SK-MEL-5 (cell line): ENCODE measurements at places on chromosomes 16 and 17.
A peak's percentile ranks its signal among the peaks of the same experiment; 100 is the strongest.

DNA sequence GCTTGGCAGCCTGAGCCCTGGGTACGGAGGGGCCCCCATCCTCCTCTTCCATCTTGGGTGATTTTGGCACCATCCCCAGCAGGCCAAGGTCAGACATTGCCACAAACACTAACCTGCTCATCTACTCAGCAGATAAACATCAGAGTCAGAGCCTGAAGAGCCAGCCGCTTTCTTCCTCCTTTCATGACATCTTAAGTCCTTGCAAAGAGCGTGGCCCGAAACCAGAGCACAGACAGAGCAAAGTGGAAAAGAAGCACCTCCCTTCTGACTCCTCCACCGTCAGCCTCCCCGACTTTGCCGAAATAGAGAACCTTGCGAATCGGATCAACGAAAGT lies 60.4 kb upstream of the RPH3AL start:
- no peak for DNase-seq

DNA sequence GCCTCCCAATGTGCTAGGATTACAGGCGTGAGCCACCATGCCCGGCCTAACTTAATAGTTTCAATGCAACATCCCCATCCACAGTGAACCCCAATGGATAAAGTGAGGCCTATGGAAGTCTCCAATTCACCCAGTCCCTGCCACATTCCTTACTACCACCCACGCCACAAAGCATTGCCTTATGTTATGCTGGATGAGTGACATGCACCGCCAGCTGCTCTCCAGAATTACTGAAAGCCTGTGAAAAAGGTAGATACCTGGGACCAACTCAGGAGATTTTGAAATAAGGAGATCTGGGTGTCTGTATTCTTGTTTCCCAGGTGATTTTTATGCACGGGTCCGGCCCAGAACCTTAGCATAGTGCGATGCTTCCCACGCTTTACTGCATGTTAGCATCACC lies 16.9 kb upstream of the GAS7 start:
- no peak for DNase-seq

GRCh38 chr17:28324781-28325180 lies 5.8 kb downstream of the TMEM97 start:
- no peak for DNase-seq

DNA sequence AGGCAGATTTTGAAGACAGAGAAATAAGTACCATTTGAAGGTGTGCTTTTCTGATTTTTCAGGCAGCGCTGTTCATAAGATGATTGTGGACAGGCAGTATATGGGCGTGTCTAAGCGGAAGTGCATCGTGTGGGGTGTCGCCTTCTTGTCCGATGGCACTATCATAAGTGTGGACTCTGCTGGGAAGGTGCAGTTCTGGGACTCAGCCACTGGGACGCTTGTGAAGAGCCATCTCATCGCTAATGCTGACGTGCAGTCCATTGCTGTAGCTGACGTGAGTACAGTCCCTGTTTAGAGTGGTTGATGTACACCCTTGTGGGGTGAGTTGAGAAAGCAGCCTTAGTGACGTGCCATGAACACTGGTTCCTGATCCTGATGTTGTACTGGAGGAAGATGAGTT lies 10.7 kb downstream of the UTP4 start:
- DNase-seq, result peak; percentile 55

GRCh38 chr17:1709971-1710806 lies at the start of gene TLCD2:
Gene TLCD2, minus strand, starts transcription at chr17:1710377. Its CDS starts 135 bp downstream, at chr17:1710242.
- peak; percentile 58 for DNase-seq

DNA sequence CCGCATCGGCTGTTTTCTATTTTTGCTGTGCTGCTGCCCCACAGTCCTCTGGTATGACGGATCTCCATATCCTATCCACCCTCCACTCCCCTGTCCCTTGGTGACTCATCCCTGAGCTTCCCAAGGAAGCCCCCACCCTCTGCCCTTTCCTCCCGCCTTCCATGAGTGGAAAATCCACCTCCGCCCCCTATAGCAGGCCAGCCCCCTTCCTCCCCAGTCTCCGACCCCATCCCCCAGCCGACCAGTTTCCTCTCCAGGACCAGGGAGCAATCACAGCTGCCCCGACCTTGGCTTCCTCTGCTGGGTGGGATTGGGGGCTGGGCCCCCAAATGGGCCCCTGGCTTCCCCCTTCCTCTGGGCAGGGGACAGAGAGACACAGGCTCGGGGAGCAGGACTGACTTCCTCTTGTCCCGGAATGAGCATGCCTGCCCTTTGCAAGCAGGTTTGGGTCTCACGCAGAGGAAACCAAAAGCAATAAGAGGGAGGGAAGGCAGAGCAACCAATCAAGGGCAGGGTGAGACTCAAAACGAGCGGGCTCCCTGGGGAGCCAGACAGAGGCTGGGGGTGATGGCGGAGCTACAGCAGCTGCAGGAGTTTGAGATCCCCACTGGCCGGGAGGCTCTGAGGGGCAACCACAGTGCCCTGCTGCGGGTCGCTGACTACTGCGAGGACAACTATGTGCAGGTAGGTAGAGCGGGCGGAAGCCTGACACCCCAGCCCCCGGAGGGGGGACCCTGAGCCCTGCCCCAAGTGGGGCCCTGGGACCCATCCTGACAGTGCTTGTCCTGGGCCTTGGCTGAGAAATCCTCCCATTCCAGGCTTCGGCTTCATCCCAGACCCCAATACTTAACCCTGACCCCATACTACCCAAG lies at the start of the genes ABI3 and GNGT2:
Gene ABI3 (plus strand): TSS at position 550 of the 872 bp plus-strand sequence. CDS start 18 bp downstream, at position 568.
Gene GNGT2 (minus strand): TSS at position 417 of the 872 bp plus-strand sequence. CDS start 3,152 bp downstream, outside the sequence.
- DNase-seq, result no peak

DNA sequence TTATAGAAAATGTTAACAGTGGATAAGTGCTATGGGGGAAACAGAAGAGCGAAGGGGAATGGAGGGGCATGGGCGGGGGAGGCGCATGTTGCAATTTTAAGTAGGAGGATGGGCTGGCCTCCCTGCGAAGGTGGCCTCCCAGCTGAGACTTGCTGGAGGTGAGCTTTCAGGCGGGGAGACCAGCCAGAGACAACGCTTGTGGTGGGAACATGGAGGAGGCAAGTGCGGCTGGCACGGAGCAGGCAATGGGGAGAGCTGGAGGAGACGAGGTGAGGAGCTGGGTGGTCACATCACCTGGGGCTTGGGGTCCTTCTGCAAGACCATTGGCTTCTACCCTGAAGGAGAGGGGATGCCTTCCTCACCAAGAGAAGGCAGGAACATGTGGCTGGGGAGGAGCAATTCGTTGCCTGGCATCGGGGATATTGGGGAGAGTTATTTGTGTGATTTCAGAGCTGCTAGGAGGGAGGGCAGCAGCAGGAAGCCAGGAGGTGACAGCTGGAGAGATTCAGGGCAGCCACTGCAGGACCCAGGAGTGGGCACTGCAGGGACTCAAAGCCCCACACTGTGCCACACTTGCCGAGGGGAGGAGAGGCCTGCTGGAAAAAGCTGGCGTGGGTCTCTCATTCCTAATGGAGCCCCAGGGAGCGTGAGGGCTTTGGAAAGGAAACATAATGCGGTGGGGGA lies 34.4 kb downstream of the PMFBP1 start:
- no peak for DNase-seq

GRCh38 chr17:78322858-78323455 lies 36.9 kb downstream of the SOCS3 start:
- no peak for DNase-seq

GRCh38 chr16:70784692-70785555 lies 16.0 kb downstream of the VAC14 start:
- no peak for DNase-seq

- DNase-seq, result peak; percentile 11
These were observed 78.4 kb upstream of the NKD1 start for GRCh38 chr16:50469744-50470321.

- DNase-seq, result no peak
These were observed 2.6 kb upstream of the TMEM88 start for GRCh38 chr17:7852262-7852670.

DNA sequence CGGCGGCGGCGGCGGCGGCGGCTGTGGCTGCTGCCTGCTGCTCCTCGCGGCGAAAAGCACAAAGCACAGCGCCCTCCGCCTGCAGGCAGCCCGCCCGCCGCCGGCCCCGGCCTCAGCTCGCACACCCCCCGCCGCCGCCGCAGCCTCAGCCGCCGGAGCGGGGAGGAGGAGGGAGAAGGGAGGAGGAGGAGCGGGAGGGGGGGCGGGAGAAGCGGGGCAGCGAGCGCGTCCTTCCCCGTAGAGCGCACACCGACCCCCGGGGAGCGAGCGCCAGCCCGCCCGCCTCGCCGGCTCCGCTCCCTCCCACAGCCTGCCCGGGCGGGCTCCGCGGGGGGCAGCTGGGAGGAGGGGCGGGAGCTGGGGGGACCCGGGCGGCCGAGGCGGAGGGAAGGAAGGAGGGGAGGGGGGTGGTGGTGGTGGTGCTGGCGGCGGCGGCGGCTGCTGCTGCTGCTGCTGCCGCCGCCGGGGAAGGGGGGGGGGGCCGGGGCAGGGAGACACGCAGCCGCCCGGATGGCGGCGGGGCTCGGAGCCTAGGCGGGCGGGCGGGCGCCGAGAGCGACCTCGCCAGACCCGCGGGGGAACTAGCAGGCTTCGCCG lies at the start of gene UBTF:
Gene UBTF (minus strand): TSS at position 60 of the 597 bp plus-strand sequence. CDS start 1,446 bp downstream, outside the sequence.
- DNase-seq, result peak; percentile 47

DNA sequence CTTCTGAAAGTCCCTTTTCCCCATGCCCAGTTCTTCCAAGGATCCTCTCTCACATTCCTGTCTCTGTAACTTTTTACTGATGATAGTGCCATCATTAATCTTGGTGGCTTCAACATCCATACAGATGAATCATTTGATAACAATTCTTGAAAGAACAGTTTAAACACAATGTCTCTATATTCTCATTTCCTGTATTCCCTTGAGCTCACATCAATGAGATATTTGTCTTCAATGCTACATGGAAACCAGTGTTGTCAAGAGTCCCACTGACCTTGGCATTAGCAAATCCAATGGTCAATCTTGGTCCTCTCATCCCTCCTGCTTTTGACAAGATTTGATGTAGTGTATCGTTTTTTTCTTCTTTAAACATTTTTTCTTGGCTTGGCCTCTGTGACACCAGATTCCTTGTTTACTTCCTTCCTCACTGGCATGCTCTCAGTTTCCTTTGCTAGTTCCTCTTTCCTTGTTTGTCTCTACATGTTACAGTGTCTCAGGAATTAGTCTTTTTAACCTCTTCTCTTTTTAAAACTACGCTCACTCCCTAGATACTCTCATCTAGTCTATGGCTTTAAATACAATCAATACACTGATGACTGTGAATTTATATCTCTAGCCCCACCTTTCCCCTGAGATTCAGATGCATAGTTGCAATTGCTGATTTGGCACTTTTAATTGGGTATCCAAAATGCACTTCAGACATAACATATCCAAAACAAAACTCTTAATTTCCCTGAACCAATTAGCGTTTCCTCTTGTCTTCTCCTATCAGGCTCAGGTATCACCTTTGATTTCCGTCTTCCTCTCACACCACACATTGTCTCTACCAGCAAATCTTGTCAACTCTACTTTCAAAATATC lies 134.0 kb downstream of the MYO1D start:
- peak; percentile 76 for DNase-seq

GRCh38 chr16:81696961-81697615 lies 82.0 kb upstream of the PLCG2 start:
- DNase-seq, result peak; percentile 59

DNA sequence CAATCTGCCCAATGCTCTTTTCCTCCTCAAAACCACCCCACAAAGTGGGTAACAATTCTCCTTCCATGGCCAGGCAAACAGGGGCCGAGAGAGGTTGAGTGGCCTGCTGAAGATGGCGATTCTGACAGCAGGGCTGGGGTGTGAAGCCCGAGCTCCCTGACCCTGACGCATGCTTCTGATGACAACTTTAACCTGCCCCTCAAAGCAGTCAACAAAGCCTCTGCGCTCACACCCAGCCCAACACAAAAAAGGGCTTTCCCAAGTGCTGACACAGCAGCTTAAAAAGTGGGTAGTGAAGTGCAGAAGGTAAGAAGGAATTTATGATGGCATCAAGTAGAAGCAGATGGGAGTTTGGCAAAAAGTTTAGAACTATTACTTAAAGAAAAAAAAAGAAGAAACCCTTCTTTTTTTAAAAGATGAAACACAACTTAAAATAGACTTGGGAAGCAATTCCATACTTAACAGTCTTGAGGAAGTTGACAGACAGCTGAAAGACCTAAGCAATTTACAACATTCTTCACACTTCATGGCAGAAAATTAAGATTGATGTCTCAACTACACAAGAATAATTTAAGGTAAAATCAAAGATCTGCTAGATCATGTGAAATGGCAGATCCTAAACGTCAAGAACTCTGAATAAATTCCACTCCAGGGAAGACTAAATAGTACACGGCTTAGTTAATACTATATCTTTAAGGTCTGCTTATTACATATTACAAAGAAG lies 133.9 kb downstream of the PARN start:
- DNase-seq, result no peak

DNA sequence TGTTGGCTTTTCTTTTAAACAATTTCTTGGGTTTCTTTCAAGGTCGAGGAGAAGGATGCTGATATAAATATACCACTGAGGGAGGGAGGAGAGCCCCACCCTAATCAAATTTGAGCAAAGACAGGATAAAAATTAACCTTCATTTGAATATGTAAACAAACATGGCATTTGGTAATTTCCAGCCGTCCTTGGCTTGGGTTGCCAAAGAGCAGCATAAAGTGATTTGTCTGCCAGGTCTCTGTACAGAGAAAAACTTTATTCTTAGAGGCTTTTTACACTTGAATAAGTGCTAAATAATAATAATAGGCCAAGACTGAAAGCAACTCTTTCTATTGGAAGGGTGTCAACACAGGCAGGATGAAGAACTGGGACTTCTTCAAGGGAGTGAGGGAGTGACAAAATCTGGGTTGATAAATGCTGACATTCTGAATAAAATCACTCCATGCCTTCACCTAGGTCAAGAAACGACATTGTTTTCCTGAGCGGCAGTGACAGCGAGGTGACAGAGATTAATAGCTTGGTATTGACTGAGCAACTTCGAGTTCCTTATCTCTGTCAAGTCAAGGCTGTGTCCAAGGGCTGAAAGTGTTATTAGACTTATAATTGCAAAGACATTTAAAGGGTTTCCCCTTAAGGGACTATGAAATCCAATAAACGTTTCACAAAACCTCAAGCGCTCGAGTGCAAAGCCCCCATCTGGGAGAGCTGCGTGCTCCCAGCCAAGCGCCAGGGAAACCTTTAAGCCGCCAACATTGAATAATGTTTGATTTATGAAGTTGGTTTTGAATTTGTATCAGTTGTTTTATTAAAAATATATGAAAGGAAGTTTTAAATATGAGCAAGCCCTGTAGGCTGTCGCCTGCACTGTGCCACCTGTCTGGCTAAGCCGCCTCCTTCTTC lies 269.5 kb upstream of the N4BP1 start:
- DNase-seq, result no peak
